ENCODE measurements at places on chromosomes 6 and 20.

DNA sequence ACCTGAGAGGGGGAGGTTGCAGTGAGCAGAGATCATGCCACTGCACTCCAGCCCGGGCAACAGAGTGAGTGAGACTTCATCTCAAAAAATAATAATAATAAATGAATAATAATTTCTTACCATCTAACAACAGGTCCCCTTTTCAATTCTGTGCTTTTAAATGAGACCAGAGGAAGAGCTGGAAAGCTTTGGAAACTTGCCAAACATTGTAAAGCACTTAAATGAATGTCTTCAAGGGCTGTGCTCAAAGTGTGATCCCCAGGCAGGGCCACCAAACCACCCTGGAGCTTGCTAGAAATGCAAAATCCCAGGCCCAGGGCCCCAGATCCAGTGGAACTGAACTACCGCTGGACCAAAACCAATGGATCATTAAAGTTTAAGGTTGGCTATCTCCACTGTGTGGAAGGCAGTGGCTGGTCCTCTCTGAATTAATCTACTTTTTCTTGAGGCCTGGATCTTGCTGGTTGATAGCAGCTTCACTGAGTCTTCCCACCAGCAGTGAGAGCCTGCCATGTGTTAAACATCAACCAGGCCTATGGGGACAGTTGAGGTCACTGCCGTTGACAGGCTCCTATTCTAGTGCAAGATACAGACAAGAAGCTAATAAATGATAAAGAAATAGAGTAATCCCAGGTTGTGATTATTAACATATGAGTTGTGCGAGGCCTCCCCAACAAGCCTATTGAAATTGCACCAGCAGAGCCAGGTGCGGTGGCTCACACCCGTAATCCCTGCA, 23.7 kb upstream of the TFAP2C start:
- no peak for DNase-seq

DNA sequence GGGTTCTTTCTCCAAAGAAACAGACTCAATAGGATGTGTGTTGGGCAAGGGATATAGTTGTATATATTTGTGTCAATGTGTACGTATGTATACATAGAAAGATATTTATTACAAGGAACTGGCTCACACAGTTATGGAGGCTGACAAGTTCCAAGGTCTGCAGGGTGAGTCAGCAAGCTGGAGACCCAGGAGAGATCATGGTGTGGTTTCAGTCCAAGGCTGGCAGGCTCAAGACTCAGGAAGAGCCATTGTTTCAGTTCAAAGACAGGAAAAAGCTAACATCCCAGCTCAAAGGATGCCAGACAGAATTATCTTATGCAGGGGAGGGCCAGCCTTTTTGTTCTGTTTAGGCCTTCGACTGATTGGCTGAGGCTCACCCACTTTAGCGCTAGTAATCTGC, 89.9 kb upstream of the RALGAPA2 start:
- no peak for DNase-seq

GRCh38 chr20:50582591-50583234, 72.5 kb downstream of the PTPN1 start:
- DNase-seq: no peak

DNA sequence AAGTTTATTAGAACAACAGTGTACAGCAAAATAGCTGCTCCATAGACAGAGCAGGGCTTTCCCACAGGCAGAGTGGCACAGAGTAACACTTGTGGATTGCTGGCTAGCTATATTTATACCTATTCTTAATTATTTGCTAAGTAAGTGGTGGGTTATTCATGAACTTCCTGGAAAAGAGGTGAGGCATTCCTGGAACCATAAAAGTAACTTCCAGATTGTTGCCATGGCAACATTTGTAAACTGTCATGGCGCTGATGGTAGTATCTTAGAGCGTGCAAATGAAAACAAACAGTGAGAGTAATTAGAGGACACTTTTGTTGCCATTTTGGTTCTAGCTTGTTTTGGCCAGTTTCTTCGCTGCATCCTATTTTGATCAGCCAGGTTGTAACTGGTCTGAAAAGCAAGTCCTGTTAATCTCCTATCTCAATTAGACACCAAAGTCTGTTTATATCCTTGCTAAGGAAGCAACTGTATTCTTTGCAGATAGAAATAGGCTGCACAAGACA, 23.9 kb downstream of the DEFB114 start:
- DNase-seq: no peak

GRCh38 chr6:41560431-41561192, 14.4 kb downstream of the FOXP4 start:
- peak; percentile 64 for DNase-seq

DNA sequence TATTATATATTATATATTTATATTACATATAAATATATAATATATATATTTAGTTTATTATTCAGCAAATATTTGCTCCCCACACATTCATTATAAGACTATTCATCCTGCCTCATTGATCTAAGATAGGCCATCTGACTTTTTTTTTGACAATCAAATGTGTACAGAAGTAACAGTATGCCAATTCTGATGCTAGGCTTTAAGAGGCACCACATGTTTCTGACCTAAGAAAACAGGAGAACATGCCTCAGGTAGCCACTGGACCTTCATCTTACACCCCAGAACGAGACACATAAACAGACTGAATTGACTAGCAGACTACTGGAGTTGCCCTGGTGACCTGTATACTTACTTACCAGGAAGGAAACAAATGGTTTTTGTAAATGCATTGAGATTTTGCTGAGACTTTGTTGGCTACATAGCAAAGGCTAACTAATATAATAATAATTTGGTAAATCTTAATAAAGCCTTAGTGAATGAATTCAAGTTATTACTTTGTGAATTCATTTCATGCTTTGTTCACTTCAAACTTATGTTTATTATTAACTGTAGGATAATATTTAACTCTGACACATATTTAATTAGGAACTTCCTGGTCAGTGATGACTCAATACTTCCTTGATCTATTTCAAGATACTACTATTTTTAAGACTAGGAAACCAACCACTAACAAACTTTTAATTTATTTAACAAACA, 13.4 kb upstream of the MYO6 start:
- no peak for DNase-seq

- no peak for DNase-seq
Observed at GRCh38 chr6:2171728-2172127, 73.7 kb downstream of the GMDS start.

- no peak for DNase-seq
Observed at GRCh38 chr20:9218531-9218961, 149.7 kb downstream of the PLCB4 start.

Measured in activated T-cell treated with anti-CD3 and anti-CD28 coated beads for 1 hour (primary cell).